ENCODE measurements at places on chromosomes 3 and 15.

DNA sequence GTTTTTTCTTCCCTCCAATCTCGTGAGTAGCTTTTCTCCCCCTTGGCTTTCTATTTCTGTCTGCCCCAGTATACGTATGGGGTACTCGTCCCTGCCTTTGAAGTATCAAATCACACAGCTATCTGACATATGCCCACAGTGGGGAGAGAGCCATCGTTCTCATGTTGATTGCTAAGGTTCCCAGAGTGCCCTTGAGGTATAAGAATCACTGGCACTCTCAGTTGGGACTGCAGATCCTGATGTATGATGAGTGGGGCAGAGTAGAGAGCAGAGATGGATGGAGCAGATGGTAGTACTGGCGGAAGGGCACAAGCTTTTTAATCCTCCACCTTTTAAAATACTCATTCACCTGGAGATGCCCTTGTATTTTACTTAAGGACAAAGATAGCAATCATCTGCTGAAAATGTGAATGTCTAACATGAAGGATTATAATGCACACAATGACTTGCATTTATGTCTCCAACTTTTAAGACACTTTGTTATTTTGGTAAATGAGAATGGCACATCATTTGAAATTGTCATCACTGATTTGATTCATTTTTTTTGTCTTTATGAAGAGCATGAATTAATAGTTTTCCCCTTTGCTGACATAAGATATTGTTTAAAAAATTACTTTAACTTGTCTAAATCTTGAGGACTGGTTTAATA is 239.6 kb downstream of the NR1D2 start:
- no peak for DNase-seq

DNA sequence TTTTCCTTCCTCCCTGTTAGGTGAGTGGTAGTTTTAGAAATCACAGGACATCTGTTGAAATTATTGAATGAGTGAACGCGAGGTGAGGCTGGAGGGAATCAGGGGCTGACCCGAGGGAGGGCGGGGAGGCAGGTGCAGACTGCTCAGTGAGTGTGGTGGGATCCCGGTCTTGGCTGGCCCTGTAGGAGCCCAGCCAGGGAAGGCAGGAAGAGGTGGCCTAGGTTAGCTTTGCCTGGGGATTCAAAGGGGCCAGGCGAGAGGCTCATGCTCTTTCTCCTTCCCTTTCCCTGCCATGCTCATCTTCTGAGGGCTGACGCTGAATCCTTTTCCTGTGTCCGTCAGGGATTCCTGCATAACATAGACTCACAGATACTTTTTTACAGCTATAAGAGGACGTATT is 15.1 kb downstream of the CACNA1D start:
- no peak for DNase-seq

DNA sequence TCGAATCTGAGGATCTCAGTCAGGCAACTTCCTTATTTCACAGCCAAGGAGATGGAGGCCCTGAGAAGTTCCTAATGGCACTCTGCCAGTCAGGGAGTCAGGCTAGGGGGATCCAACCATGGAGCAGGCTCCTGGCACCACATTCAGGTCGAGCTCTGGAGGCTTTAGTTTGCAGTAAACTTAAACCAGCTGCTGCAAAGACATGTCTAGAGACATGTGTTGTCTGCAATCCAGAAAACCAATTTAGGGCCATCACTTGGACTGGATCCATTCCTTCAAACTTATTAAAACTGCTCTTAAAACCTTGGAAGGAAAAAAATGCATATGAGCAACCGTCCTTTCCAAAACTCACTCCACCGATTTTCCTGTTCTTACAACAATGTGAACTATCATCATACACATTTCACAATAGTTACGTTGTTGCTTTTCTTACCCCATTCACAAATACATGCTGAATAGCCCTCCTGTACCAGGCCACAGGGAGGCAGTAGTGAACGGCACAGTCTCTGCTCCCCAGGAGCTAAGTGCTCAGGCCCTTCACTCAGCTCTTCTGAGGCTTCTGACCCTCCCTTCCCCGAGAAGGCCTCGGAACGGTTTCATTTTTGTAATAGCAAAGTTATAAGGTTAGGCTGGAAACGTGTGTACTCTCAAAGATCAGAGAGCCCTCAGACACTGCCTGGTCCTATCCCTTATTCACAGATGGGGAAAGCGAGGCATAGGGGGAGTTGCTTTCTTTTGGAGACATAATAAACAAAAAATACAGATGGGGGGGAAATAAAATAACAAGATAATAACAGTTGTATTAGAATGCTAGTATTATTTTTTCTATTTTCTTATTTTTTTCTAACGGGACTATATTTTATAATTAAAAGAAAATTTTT is 20.1 kb downstream of the RFT1 start:
- DNase-seq: peak; percentile 47

DNA sequence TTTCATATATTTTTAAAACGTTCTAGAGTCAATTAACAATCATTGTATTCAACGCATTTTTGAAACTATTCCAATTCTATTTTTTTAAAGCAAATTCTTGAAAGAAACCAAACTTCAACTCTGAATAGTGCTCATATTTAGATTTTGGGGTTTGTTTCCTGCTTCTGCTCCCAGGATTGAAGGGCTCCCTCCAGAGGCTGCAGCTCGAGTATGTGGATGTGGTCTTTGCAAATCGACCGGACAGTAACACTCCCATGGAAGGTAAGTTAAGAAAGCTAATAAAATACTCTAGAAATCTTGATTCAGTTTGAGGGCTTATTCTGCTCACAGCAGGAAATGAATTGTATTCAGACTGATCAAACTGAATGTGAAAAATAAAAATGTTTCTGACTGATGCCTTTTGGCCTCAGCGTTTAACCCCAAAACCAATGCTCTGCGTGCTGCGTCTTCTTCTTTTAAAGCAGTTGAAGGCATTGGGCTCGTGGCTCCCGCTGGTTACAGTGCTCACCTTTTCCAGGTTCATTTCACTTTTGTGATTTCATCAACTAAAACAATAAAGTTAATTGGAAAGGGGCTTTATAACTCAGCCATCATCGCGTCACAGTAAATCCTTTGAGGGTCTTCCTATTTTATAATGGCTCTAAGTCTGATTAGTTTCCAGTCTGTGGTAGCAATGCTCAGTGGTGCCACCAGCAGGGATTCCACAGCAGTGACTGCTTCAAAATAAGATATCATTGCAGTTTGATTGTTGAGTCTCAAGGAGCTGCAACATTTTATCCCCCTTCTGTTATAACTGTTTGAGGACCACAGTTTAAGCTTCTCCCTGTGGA is 80.1 kb downstream of the SSR3 start:
- no peak for DNase-seq

DNA sequence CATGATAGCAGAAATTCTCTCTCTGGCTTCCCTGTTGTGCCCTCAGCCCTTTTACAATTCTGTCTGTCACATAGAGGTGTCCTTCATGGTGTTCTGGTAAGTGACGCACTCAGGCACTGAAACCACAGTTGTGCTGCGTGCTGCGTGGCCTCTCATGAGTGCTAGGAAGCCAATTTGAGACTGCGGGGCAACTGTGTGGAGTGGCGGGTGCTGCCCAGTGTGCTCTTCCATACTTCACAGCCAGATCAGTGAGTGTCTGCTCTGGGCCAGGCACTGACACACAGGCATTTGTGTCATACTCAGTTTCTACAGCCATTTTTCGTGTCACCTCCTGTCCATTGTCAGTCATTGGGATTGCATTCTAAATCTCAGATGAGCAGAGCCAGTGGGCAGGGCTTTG is 133.1 kb upstream of the PLXNA1 start:
- DNase-seq: no peak
